ENCODE measurements at places on chromosomes 4 and X. TPM values are rescaled to one million over a fixed set of nuclear protein-coding genes. Genes with fewer than 3 reads are reported as not detected.

Gene PTTG2
- total RNA-seq = not detected

Gene TTC29
- not detected for total RNA-seq

GRCh38 chr4:149738156-149738555, 77.5 kb downstream of the IQCM start:
- no peak overlapping the region for H3K4me3 ChIP-seq
- DNase-seq = no peak
- no peaks in the 10 kb centered on the region for H3K36me3 ChIP-seq
- no peaks in the 10 kb centered on the region for H3K27me3 ChIP-seq
- H3K27ac ChIP-seq = no peak overlapping the region

- no peak overlapping the region for H3K27ac ChIP-seq
- no peak overlapping the region for H3K4me3 ChIP-seq
- H3K4me1 ChIP-seq = no peaks in the 10 kb centered on the region
- no peak for DNase-seq
- H3K27me3 ChIP-seq = no peaks in the 10 kb centered on the region
- no peaks in the 10 kb centered on the region for H3K36me3 ChIP-seq
Observed at GRCh38 chrX:137041329-137041728, 7.5 kb upstream of the GPR101 start.

- no peak overlapping the region for H3K4me3 ChIP-seq
- DNase-seq = no peak
- no peak overlapping the region for H3K27ac ChIP-seq
- peaks cover 84% of the 10 kb centered on the region for H3K36me3 ChIP-seq
- no peaks in the 10 kb centered on the region for H3K27me3 ChIP-seq
Observed at GRCh38 chr4:121666091-121666679, 30.6 kb downstream of the ANXA5 start.

GRCh38 chrX:26574234-26574633, 358.3 kb downstream of the MAGEB5 start:
- no peak overlapping the region for H3K27ac ChIP-seq
- DNase-seq = no peak
- no peaks in the 10 kb centered on the region for H3K36me3 ChIP-seq
- H3K27me3 ChIP-seq = no peaks in the 10 kb centered on the region

GRCh38 chrX:82961129-82961528, 547.0 kb upstream of the POU3F4 start:
- no peak overlapping the region for H3K27ac ChIP-seq
- H3K36me3 ChIP-seq = no peaks in the 10 kb centered on the region
- DNase-seq = no peak

GRCh38 chrX:23720117-23720677, 22.9 kb downstream of the ACOT9 start:
- H3K27me3 ChIP-seq = no peaks in the 10 kb centered on the region
- peaks cover 31% of the 10 kb centered on the region for H3K36me3 ChIP-seq
- no peak overlapping the region for H3K27ac ChIP-seq
- no peak for DNase-seq
- H3K4me1 ChIP-seq = no peaks in the 10 kb centered on the region

GRCh38 chrX:70257423-70258288, 2.3 kb downstream of the P2RY4 start:
- DNase-seq = no peak
- no peaks in the 10 kb centered on the region for H3K27me3 ChIP-seq

Measured in ascending aorta (tissue), 2 donors.